T-helper 1 cell treated with Interleukin-12 subunit alpha and Interleukin-12 subunit beta and Interleukin-4 antibody, amounts not matched to agents 30 ng/mL and 1 ng/mL, for 36 hours (primary cell): ENCODE measurements at places on chromosomes 7 and 10. TPM values are rescaled to one million over a fixed set of nuclear protein-coding genes. Genes with fewer than 3 reads are reported as not detected.

The NAT16 gene
- total RNA-seq: not detected in 2 replicates

The ZNF775 gene
- total RNA-seq: 6.2 and 6.3 TPM in 2 replicates

The BUB3 gene
- total RNA-seq: 186 and 187 TPM in 2 replicates

The HOXA9 gene
- total RNA-seq: not detected in 2 replicates

The FKBP14 gene
- total RNA-seq: 8.4 and 8.9 TPM in 2 replicates

The SPDYE2B gene
- total RNA-seq: not detected in 2 replicates

The BTBD16 gene
- total RNA-seq: not detected in 2 replicates

The PVRIG gene
- 69.1 and 72.8 TPM in 2 replicates for total RNA-seq

The PAX4 gene
- total RNA-seq: not detected in 2 replicates

The CDH23 gene
- total RNA-seq: 1.3 TPM in 2 replicates

The CALN1 gene
- 0.15 and 0.20 TPM in 2 replicates for total RNA-seq

The PIK3AP1 gene
- total RNA-seq: 6.1 and 6.3 TPM in 2 replicates

The CELF2 gene
- 155 and 162 TPM in 2 replicates for total RNA-seq

The CYP17A1 gene
- not detected in 2 replicates for total RNA-seq

The NODAL gene
- not detected in 2 replicates for total RNA-seq

The CCZ1B gene
- 84.4 and 87.0 TPM in 2 replicates for total RNA-seq

The TMEM196 gene
- total RNA-seq: not detected in 2 replicates

The CACNB2 gene
- 0.05 TPM in 1 of 2 replicates, not detected in the other for total RNA-seq

The CPEB3 gene
- 3.6 and 3.8 TPM in 2 replicates for total RNA-seq

The TSPAN12 gene
- 0.39 TPM in 1 of 2 replicates, not detected in the other for total RNA-seq

The PMPCB gene
- 54.8 and 57.4 TPM in 2 replicates for total RNA-seq

The EGR2 gene
- total RNA-seq: 22.4 and 22.9 TPM in 2 replicates

The PILRA gene
- total RNA-seq: 11.7 and 11.8 TPM in 2 replicates

The ADCYAP1R1 gene
- not detected in 2 replicates for total RNA-seq

The ZNF365 gene
- total RNA-seq: 0.05 TPM in 1 of 2 replicates, not detected in the other

The CFAP69 gene
- total RNA-seq: not detected in 2 replicates

The FRMPD2 gene
- total RNA-seq: not detected in 2 replicates

The VWA2 gene
- total RNA-seq: not detected in 2 replicates

The RPS24 gene
- 1,303 and 1,339 TPM in 2 replicates for total RNA-seq

The PKD2L1 gene
- 0.20 and 0.24 TPM in 2 replicates for total RNA-seq

The TMEM184A gene
- total RNA-seq: not detected in 2 replicates

The CPA5 gene
- 0.90 and 0.91 TPM in 2 replicates for total RNA-seq

The SPDYE6 gene
- not detected in 2 replicates for total RNA-seq

The NME8 gene
- total RNA-seq: not detected in 2 replicates

The PLXDC2 gene
- 0.10 TPM in 1 of 2 replicates, not detected in the other for total RNA-seq

The ADARB2 gene
- total RNA-seq: 0.17 and 0.37 TPM in 2 replicates

The AIFM2 gene
- total RNA-seq: 4.6 and 4.9 TPM in 2 replicates

The COL1A2 gene
- 3.9 and 4.6 TPM in 2 replicates for total RNA-seq

The CTAGE4 gene
- total RNA-seq: 0.49 and 1.0 TPM in 2 replicates

The GIMAP5 gene
- total RNA-seq: 242 and 253 TPM in 2 replicates

The OGDHL gene
- 0.12 TPM in 1 of 2 replicates, not detected in the other for total RNA-seq

The PTPRE gene
- total RNA-seq: 27.7 and 35.7 TPM in 2 replicates

The PROSER2 gene
- total RNA-seq: not detected in 2 replicates

The C10orf53 gene
- total RNA-seq: not detected in 2 replicates

The VAX1 gene
- total RNA-seq: not detected in 2 replicates

The HMX3 gene
- total RNA-seq: not detected in 2 replicates

The CFAP43 gene
- not detected in 2 replicates for total RNA-seq

The EXOSC1 gene
- total RNA-seq: 53.8 and 57.6 TPM in 2 replicates

The SLC16A9 gene
- total RNA-seq: 2.4 and 2.9 TPM in 2 replicates

The EBF3 gene
- not detected in 2 replicates for total RNA-seq

The CHAT gene
- not detected in 2 replicates for total RNA-seq
